NCI-H526 (cell line): ENCODE measurements at places on chromosomes 6 and 20.

DNA sequence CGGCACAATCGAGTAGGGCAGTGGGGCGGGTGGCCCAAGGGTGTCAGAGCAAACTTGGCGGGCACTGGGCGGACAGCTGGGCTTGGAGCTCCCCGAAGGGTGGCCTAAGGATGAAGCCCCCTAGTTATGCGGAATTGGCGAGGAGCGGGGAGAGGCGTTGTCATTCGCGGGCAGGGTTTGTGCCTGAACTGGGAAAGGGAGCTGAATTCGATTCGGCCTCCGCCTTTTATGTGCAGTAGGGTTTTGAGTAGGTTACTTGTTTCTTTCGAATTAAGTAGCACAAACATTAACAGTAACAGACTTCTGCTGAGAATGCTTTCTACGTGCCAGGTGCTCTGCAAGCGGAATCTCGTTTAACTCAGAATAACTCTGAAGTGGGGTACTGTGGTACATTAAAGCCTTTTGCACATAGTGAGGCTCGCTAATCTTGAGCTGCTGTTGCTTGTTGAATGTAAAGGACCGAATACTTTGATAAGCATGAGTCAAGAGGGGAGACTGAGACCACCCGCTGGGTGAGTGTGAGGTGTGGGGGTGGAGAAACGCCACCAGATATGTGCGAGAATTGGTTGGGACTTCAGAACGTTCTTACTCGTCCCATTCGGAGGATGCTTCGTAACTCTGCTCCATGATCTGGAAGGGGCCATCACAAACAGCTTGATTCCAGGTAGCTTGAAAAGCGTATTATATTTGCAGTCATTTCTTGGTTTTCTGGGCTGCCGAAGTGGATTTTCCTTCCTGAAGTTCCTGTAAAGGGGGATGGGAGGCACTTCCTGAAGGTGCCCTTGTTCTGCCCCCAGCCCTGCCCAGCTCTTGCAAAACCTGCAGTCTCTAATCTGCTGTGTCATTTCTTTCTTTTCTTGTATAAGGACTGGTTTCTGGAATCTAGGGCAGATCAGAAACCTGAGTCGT, 833 bp downstream of the RAB5IF start:
- no peak for DNase-seq

DNA sequence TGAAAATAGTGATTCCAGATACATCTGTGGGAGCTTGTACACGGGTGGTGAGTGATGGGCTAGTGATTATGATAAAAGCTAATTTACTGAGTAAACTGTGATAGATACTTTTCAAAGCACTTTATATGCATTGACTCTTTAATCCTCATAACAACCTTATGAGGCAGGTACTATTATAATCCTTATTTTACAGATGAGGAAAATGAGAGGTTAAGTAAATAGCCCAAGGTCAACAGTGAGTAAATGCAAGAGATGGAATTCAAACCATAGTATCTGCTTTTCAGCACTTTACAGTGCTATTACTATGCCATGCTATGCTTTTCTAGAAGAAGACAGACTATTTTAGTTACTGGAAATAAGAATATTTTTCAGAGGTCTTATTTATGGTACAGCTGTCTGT, 320.9 kb upstream of the CITED2 start:
- no peak for DNase-seq

DNA sequence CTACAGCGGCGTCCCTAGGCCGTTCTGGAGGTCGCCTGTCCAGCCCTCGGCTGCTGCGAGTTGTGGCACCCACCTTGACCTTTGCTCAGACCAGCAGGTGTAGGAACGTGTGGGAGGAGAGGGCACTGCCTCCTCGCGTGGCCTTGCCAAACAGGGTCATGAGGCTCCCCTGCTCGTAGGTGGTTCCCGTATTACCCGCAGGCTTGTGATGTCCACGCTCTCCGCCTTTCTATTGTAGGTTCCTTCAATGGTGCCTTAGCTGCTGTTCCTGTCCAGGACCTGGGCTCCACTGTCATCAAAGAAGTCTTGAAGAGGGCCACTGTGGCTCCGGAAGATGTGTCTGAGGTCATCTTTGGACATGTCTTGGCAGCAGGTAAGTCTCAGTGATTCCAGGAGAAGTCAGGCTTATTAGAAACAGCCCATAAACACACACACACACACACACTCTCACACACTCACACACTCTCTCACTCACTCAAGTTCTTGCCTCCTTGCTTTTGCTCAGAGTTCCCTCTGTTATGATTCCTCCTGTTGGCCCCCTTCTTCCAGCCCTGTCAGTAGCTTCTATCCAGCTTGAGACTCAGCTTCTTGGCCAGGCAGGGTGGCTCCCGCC, 942 bp downstream of the ACAT2 start:
- peak; percentile 31 for DNase-seq

- no peak for DNase-seq
These were observed 446.8 kb downstream of the PTPRT start for GRCh38 chr20:42742926-42743325.

GRCh38 chr20:18973529-18974173, 160.1 kb downstream of the SCP2D1 start:
- DNase-seq = no peak

DNA sequence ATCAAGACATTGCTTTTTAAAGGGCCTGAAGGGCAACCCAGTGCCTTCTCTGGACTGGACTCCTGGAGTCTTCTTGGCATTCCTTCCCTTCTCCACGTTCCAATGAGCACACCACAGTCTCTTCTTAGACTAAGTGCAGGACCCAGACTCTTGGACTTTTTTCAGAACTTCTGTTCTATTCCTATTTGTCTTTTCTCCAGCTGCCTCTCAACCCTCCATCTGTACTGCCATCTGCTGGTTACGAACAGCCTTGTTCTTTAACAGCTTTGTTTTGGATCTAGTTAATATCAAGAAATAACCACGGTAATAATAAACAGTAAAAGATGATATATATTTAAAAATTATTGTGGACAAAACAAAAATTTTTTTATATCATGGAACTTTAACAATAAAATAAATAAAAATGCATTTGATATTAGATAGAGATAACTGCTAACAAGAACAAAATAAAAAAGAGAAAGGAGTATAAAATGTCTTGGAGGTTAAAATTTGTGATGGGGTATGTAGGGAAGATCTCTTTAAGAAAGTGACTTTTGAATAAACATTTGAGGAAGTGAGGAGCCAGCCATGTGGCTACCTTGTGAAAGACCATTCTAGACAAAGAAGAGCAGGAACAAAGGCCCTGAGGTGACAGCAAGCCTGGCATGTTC, 105.1 kb upstream of the HCRTR2 start:
- peak; percentile 28 for DNase-seq

DNA sequence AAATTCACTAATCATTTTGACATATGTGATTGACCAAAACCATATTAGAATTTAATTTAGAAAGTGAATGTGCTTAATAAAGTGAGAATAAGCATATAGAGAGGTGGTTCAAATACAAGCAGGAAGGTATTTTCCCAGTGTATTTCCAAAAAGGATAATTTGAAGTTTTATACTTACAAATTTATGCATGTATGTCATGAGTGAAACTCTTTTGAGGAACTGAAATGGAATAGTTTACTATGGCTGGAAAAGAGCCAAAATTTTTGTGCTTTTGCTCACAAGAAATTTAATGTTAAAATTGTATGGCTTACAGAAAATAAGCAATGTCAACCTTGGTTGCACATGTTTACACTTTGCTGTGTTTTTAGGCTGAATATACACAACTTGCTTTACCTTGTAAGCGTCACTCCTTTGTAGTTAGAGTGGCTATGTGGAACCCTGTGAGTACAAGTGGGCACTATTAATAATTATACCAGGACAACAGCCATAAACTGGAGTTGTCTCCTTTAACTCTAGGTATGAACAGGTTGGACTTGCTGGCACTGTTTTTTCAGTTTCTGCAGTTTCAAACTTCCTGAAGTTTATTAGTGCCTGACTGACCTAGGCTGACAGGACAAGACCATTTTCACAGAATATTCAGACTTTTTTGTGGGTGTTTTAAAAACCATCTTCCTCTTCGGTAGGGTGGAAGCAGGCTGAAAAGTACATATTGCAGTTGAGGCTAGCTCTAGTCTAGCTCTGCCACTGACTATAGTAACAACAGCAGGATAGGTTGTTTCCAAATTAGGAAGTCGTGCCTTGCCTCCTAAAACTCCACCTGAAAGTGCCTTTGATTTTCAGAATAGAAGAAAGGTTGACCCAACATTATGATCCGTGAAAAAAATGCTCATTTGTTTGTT, 6.0 kb downstream of the AFDN start:
- DNase-seq = no peak

DNA sequence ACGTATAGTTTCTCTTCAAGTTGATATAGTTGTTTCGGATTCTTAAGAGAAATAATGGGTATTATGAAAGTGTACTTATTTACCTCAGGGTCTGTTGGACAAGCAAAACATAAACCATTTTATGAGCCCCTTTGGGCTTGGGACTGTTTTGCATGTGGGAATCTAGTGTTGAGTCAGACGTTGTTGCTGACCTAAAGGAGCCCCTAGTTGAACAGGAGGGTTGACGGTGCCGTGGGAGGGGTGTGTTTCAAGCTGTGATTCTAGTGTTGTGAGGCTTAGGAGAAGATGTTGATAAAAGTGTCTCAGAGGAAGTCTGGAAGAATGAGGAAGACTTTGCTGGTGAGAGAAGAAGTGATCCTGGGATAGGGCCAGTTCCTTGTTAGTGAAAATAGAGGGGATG, 140.0 kb downstream of the ARID1B start:
- DNase-seq = peak; percentile 17

DNA sequence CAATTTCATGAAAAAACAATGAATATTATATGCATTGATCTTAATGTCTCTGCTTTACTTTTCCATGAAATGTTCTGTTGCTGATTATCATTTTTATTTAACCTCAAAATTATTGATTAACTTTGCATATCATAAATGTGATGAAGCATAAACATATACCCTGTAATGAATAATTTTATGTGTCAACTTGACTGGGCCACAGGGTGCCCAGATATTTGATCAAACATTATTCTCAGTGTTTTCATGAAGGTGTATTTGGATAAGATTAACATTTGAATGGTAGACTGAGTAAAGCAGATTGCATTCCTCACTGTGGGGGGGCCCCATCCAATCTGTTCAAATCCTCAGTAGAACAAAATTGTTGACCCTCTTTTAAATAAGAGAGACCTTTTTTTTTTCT, 265.2 kb downstream of the CENPW start:
- DNase-seq = no peak

DNA sequence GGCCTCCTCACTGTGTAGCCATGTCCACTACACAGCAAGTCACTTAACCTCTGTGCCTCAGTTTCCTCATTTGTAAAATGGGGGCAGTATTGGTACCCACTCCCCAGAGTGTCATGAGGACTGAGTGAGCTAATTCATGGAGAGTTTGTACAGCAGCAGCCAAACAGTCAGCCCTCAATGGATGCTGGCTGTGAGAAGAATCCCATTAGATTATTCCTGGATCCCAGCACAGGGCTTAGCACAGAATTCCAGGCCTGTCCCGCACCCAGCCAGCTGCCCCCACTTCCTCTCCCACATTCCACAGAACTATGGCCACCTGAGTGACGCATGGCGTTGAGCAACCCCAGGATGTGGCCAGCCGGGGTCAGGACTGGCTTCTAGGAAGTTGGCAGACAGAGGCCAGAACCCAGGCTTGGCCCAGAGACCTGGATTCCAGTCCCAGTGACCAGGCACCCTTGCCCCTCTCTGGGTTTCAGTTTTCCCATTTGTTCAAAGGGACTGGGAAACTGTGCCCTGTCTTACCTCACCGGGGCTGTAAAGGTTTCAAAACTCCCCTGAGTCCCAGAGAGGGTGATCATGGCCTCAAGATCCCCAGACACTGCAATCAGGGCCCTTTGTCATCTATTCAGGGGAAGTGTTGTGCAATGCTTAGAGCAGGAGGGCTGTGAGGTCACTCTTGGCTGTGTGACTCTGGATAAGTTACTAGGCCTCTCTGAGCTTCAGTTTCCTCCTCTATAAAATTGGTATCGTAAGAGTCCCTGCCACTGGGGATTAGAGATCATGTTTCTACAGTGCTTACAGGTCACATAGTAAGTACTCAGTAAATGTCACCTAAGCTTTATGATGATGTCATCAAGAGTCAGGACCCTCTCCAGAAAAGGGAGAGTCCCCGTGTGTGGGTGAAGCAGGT, 3.0 kb upstream of the TGM2 start:
- no peak for DNase-seq
